ENCODE measurements at places on chromosomes 12 and 14. TPM values are rescaled to one million over a fixed set of nuclear protein-coding genes. Genes with fewer than 3 reads are reported as not detected.

- DNase-seq = no peak
Observed at GRCh38 chr12:105076098-105076497, 8.2 kb downstream of the ALDH1L2 start.

DNA sequence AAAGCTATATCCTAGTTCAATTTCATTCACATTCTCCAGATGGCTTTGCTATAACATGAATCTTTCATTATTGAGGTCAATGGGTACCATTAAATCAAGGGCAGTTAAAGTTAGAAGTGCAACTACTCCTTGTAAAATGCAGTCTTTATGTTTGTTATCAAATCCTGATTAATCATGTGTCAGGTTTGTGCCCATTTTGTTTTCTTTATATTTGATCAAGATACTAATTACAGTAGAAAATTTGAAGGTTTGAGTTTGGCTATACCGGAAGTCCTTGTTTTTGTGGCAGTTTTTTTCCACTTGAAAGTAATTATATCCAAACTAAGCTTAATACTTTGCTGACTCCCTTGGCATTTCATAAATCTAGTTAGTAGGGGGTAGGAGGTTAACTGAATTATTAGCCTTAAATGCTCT, 513.0 kb downstream of the DIO2 start:
- DNase-seq = no peak

- DNase-seq = no peak
Observed at GRCh38 chr12:52956987-52957386, 8.1 kb downstream of the KRT18 start.

- no peak for DNase-seq
Observed at GRCh38 chr12:6062757-6063735, 61.4 kb downstream of the VWF start.

DNA sequence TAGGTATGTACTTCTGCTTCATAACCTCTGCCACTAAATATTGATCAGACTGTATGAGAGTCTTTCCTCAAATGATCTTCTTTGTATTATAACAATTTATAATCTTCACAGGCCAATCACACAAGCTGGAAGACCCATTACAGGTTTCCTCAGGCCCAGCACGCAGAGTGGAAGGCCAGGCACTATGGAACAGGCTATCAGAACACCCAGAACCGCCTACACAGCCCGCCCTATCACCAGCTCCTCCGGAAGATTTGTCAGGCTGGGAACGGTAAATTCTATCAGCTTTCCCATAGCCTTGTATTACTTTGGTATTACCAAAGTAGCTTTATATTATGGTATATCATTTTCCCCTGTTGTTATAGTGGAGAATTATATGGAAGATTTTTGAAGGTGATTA, 16.5 kb downstream of the TTC8 start:
- no peak for DNase-seq

HHIPL1 gene
- 1.3 TPM for total RNA-seq

GRCh38 chr12:62192903-62193250, 67.3 kb upstream of the USP15 start:
- DNase-seq = no peak

RASSF9 gene
- 2.9 TPM for total RNA-seq

MMAB gene
- 28.6 TPM for total RNA-seq

ACVRL1 gene
- total RNA-seq = 24.7 TPM

GRCh38 chr12:19248929-19249602, 119.5 kb downstream of the PLEKHA5 start:
- DNase-seq = no peak

DNA sequence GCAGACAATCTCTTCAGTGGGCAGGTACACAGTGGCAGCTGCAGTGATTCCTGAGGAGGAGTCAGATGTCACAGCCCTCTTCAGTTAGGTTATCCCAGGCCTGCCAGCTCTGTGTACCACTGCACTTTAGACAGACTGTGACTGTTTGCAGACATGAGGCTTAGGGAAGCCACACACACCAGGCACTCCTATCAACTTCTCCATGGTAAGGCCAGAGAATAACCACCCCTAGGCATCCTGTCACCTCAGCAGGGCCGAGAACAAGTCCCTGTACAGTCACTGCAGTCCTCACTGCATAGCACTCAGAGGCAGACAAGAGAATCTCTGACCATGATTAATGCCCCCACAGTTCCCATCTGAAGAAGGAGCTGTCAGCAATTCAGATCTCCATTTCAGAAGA, 296.5 kb downstream of the GALC start:
- DNase-seq = no peak

ALDH1L2 gene
- 6.7 TPM for total RNA-seq

GRCh38 chr14:42370056-42370455, 763.4 kb downstream of the LRFN5 start:
- DNase-seq = no peak

FAM186B gene
- total RNA-seq = 0.59 TPM

GRCh38 chr14:66650491-66650911, 142.6 kb downstream of the GPHN start:
- DNase-seq = no peak

Data from breast epithelium (tissue), 4 donors.